ENCODE measurements at places on chromosomes 6 and 20.

GRCh38 chr6:125750692-125751333 lies 1.4 kb downstream of the HEY2 start:
- DNase-seq: no peak

- DNase-seq: no peak
These were observed 434.2 kb upstream of the CDH4 start for GRCh38 chr20:60817891-60818290.

DNA sequence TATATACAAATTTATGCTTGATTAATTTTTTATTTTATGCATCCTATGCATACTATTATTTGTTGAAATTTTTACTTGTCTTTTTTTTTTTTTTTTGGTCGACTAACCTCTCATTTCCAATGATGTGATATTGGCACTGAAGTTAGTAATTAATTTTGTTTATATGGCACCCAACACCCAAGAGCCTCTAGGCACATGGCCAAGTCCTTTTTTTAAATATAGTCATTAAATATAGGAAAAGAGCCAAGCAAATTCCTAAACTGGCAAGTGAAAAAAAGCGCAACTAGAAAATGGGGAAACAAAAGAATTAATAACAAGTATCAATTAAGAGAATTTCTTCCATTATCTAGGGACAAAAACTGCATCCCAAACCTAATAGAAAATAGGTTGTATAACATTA lies 85.5 kb upstream of the HS3ST5 start:
- DNase-seq: no peak

- DNase-seq: peak; percentile 67
These were observed 684 bp downstream of the ZNFX1 start for GRCh38 chr20:49276961-49277785.
